Muscle of leg (tissue), 16 donors: ENCODE measurements at places on chromosomes 6 and 20. TPM values are rescaled to one million over a fixed set of nuclear protein-coding genes. Genes with fewer than 3 reads are reported as not detected.

DNA sequence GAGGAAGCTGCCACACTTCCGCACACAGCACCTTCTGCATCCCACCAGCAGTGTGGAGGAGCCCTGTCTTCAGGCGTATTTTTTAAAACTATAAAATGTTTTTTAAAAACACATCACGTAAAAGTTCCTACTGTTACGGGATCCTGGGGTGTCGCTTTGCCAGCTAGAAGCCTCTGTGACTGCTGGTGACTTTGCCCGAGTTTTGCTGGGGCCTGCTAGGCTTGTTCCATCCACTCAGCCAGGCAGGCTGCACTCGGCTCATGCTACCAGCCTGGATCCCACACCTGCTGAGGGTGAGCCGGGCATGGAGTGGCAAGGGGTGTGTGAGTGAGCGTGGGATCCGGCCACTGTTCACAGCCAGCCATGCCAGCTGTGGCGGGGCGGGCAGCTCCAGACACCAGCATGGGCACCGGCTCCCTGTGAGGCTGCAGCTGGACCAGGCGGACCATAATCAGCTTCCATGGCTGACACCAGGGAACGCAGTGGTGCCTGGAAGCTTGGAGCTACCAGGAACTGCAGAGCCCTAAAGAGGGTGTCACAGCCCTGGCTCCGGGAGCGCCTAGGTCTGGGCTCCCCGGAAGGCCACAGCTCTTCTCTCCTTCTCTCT lies 12.3 kb upstream of the SLCO4A1 start:
- no peak for DNase-seq
- H3K27me3 ChIP-seq: peaks cover 46% of the 10 kb centered on the region
- H3K36me3 ChIP-seq: no peaks in the 10 kb centered on the region
- H3K27ac ChIP-seq: no peak overlapping the region

DNA sequence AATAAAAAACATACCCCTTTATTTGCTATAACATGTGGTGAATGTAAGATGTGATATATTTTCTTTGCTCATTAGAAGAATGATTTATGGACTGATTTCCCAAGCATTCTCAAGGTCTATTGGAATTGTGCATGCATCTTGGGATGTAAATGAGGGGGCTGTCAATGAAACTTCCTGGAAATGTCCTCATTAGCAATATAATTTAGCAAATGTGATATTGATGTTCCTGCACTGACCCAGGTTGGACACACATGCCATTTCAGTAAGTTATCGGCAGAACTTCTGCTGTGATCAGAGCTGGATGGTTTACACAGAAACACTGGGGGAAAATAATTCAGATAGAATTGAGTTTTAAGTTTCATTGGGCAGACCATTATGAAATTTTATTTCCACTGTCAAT lies 99.9 kb downstream of the ELOVL4 start:
- H3K4me3 ChIP-seq: no peak overlapping the region
- H3K4me1 ChIP-seq: no peaks in the 10 kb centered on the region
- DNase-seq: no peak

Gene SIGLEC1
- total RNA-seq: 2.1 TPM

Gene OTOR
- 0.35 TPM for total RNA-seq

Gene COX4I2
- total RNA-seq: 11.4 TPM

Gene VWA7
- total RNA-seq: 1.2 TPM

GRCh38 chr6:122075917-122076316 lies 323.5 kb upstream of the HSF2 start:
- peak overlapping the region; percentile 44 for H3K27ac ChIP-seq
- H3K4me3 ChIP-seq: no peak overlapping the region
- DNase-seq: peak; percentile 88
